ENCODE measurements at places on chromosomes 5 and 9.

DNA sequence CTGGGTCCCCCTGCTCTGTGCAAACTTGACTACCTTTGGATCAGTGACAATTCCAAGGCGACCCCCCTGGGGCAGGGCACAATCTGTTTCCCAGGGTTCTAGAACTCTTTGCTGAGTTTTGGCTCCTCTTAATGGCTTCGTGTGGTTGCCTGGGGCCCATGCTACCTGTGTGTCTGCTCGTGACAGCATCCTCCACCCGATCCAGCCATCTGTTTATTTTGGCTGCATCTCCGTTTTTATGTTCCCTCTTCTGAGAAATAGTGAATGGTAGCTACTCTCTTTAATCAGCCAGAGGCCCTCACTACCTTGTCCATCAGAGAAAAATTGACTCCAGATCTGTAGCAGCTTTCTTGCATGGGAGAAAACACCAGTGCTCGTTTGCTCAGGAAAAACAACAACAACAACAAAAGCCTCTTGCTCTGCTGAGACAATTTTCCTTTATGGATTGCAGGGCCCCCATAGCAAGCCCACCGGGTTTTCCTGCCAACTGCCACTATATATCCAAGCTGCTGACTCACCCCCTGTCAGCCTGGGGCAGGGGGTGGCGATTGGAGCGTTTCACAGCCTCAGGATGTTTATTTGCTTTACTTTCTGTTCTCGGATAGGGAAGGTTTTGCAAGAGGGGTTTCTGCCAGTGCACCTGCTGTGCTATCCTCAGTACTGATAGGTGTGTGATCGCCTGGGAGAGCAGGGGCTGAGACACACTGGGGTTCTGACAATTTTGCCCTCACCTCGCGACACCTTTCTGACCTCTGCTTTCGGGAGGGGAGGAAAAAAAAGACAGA lies 607.8 kb downstream of the BNC2 start:
- DNase-seq: peak; percentile 37

GRCh38 chr5:80507663-80508062 lies 19.8 kb downstream of the FAM151B start:
- no peak for DNase-seq

GRCh38 chr5:62152394-62153087 lies 153.5 kb upstream of the KIF2A start:
- DNase-seq: no peak

- DNase-seq: no peak
These were observed 8.5 kb upstream of the ORM1 start for GRCh38 chr9:114314256-114314867.

GRCh38 chr5:172361566-172362238 lies 78.1 kb upstream of the UBTD2 start:
- DNase-seq: peak; percentile 92

DNA sequence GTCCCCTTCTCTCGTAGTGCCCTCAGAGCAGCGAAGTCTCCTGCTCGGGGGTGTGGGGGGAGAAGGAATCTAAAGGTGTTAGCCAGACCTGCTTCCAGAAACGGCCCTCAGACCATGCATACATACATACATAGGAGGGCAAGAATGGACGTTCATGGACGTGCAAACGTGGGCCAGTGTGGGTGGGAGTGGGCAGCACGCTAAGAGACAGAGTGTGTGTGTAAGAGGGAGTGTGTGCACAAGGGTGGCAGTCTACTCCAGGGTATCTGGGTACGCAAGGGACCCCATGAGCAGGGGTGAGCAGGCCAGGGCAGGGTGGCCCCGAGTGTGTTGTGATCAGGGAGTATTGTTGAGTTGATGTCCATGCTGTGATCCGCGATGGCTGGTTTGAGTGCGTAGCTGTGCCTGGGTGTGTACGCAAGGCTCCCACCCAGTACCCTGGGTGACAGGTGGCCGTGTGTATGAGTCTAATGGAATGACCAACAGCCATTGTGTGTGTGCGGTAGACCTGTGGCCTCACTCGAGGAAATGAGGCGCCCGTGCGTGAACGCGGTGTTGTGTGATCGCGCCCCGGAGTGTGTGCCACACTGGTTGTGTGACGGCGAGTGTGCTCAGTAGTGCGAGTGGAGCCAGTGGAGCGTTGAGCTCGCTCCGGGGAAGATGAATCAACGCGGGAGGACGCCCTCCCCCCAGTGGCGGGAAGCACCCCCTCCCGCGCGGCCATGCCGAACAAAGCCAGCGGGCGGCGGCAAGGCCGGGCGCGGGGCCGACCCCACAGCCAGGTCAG lies 826 bp downstream of the GPRIN1 start:
- no peak for DNase-seq

DNA sequence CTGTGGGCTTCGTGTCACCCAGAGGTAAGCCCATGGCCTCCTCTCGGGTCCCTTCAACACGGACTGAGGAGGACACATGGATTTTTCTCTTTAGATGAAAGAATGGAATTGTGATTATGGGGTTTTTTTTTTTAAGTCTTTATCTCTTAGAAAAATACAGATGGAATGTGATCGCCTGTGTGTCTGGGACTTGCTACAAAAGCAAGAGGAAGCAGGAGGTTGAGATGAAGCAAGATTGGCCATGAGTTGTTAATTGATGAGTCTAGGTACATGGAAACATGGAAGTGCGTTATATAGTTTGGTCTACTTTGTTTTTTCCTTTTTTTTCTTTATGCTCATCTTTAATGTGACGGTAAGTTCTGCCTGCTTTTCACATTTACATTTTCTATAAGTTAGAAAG lies 14.6 kb downstream of the USP20 start:
- no peak for DNase-seq

DNA sequence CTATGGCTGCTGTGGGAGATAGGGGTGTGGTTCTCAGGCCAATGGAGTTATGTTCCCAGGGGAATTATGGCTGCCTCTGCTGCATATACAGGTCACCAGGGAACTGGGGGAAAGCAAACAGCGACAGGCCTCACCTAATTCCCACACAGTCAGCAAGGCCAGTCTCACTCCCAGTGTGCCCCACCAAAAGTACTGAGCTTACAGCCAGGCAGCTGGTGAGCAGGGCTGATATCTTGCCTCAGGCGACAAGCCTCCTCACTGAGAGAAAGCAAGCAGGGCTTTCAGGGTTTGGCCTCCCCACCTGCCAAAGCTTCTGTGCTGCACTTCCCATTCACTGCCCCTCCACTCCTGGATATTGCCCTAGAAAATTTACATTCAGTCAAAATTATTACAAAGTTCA lies 273.8 kb upstream of the TARS1 start:
- DNase-seq: no peak

DNA sequence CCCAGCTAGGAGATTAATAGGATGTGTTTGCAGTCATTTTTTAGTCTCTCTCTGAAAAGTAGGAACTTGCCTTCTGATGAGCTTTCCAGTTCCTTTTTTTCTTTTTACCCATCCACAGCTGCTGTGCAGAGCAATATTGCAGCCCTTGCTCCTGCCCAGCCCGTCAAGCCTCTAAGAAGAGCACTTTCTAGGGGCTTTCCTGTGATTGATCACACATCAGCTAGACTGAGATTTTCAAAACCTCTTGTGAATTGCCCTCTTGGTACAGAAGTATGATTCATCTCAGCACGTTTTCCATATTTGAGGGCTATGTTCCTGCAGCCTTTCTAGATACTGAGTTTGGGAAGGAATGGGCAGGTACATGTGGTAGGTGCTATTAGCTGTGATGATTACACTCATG lies 93.9 kb downstream of the GALNT10 start:
- DNase-seq: no peak

DNA sequence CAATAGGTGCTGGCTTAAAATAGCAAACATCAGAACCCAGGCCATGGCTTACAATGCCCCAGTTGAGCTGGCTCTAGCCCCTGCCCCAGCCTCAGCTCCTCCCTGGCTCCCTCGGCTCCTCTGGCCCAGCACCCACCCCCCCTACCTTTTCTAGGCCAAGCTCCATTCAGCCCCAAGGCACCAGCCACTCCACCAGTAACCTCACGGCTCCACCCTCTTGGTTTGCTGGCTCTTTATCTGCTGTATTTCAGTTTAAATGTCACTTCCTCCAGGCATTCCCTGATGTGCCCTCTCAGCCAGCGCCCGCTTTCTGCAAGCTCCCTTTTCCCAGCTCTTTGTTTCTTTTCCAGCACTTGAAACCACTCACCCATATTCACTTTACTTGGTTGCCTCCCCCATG lies 10.6 kb downstream of the C1QTNF2 start:
- no peak for DNase-seq

DNA sequence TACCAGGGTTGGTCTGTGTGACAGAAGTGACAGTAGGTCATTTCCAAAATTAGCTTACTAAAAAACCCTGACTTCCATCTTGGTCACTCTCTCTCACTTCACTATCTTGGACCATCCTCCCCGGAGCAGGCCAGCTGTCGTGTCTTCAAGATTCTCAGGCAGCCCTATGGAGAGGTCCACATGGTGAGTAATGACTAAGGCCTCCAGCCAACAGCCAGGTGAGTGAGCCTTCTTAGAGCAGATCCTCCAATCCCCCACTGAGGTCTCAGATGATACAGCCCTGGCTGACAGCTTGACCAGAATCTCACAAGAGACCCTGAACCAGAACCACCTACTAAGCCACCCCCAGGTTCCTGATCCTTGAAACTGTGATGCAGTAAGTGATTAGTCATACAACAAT lies 92.0 kb downstream of the DCP2 start:
- no peak for DNase-seq

DNA sequence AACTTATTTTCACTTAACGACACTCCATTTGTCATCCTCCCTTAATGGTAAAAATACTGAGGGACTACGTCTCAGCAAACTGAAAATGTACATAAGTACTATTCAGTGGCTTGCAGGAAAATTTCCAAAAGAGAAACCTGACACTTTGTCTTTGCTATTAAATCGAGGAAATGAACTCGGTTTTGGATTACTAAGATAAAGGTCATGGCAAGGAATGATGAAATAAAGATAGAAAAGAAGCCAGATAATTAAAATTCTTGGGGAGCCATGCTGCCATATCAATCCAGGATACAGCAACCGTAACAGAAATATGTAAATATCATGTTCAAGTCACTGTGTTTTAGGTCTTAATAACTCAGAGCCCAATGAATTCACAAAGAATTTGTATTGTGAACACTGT lies 647.8 kb downstream of the CDH9 start:
- DNase-seq: no peak

GRCh38 chr5:58507715-58508114 lies 16.5 kb downstream of the GAPT start:
- no peak for DNase-seq

GRCh38 chr5:116942622-116943021 lies 368.0 kb upstream of the SEMA6A start:
- DNase-seq: peak; percentile 54

- no peak for DNase-seq
These were observed 145.9 kb downstream of the PRELID2 start for GRCh38 chr5:145689235-145689634.

DNA sequence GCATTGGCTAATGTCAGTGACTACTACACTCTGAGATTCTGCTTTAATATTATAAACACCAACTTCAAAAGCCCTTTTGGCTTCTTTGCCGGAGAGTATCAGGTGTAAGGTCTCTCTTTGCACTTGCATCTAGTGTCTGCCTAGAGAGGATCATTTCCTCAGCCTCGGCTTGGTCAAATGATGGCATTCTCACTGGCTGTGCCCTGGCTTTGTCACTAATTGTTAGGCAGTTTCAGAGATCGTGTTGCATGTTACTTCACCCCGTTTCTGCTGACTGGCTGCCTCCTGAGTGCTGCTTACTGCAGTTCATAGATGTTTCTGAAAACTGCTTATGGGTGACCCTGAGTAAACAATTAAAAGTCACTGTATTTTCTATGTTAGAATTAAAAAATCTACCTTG lies 48.8 kb downstream of the SLC1A3 start:
- no peak for DNase-seq

DNA sequence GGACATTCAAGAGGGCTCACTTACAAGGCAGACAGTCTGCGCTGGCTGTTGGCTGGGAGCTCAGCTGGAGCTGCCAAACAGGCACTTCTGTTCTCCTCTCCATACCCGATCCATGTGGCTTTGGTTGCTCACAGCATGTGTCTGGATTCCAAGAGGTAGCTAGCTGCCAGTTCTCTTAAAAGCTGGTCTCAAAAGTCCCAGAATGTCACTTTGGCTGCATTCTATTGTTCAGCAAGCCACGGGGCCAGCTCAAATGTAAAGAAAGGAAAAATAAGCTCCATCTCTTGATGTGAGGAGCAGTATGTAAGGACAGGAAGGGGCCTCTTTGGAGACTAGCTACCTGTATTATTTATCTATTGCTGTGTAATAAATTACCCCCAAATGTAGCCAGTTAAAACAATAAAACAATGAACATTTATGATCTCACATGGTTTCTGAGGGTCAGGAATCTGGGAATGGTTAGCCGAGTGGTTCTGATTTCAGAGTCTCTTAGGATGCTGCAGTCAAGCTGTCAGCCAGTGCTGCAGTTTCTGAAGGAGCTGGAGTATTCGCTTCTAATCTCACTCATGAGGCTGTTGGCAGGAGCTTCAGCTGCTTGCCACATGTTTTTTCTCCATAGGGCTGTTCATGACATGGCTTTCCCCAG lies 112.7 kb upstream of the CLINT1 start:
- DNase-seq: no peak

GRCh38 chr5:96335873-96336272 lies 97.2 kb downstream of the PCSK1 start:
- DNase-seq: peak; percentile 18

GRCh38 chr9:127816362-127816725 lies 13.7 kb downstream of the FPGS start:
- DNase-seq: no peak

DNA sequence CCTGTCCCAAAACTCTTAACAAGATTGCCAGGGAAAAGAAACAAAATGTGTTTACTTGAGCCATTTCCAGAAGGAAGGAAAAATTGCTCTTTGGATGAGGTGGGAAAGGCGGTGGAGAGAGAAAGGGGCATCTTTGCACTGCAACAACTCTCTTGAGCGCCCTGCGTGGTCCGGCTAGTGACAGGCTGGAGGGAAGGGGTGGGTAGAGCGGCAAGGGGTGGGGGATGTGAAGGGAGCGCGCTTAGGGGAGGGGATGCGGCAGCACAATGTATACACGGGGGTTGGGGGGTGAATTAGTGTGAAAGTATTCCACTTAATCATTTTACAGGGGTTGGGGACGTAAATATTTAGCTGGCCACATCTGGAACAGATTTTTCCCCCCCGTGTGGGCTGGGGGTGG lies 1.3 kb downstream of the FGF10 start:
- DNase-seq: no peak

GRCh38 chr5:167207081-167207480 lies 1084.4 kb upstream of the WWC1 start:
- DNase-seq: no peak

DNA sequence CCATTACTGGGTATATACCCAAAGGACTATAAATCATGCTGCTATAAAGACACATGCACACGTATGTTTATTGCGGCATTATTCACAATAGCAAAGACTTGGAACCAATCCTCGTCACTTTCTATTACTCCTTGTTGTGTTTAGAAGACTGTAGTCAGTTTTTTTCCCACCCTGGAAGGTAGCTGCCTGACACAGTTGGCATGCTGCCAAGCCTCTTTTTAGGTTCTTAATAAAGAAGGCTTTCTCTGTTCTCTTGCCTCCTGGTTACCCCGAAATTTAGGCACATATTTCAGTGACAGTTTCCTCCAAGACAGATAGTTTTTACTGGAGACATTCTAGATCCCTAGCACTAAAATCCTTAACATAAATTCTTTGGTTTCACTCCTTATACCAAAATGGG lies 205.4 kb upstream of the PCSK5 start:
- no peak for DNase-seq

Measured in A172 (cell line).